ENCODE measurements at places on chromosomes 2 and 18.

DNA sequence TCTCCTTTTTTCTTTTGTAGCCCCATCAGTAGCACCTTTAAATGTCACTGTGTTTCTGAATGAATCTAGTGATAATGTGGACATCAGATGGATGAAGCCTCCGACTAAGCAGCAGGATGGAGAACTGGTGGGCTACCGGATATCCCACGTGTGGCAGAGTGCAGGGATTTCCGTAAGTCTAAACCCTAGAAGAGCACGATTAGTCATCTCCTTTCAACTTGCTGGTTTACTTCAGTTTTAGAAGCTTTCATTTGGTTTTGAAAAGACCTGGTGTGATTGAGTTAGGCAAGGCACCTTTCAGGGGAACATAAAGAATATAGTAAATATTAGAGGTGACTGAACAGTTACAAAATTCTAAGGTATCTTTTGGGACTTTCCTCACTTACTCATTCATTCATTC, 72.2 kb upstream of the TMEM87B start:
- no peak for DNase-seq

DNA sequence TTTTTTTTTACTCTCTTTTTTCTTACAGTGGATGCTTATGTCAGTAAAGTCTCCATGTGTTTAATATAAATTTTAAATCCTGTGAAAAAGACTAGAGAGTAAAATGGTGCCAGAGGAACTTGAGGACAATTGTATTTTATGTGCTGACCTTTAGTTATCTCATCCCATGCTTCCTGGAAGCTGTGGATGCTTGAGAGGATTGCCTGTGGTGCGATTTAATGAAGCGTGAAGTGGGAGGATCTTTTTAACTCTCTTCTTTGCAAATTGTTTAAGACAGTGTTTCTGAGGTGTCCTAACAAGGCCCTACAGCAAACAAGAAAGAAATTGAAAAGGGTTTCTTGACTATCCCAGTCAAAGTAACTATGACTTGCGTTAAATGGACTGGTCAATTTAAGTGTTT, 84.2 kb downstream of the DTNA start:
- no peak for DNase-seq

DNA sequence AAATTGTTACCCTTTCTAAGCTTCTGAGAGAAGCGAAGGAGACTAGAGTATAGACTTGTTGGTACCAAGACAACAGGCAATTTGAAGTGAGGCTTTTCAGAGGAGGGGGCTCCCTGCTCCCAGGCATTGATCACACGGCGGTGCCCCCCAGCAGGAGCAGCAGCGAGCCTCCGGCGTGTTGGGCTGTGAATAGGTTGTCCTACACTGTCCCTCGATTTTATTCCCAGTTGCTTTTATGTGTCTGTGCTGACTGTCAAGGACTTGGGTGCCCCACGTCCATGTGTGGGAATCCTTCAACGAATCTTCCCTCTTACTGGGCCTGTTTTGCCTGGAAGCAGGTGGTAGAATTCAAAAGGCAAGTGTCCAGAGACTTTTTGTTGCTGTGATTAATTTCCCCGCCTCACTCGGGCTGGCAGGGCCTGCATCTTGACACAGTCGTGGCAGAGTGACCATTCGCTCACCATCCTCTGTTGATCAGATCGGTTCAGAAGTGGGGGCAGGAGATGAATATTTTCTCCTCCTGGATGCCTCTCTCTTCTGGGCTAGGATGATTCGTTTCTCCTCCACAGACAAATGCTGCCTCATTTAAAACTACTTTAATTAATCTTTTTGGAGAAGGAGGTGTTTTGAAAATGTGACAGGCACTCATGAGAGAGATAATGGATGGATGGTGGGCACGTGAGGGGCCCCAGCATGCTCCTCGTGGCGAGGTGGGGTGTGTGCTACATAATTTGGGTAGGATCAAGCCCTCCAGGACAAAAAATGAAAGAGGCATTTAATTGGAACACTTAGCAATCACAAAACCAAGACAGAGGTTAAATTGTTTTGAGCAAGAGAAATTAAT, 77.6 kb downstream of the SMIM21 start:
- no peak for DNase-seq

DNA sequence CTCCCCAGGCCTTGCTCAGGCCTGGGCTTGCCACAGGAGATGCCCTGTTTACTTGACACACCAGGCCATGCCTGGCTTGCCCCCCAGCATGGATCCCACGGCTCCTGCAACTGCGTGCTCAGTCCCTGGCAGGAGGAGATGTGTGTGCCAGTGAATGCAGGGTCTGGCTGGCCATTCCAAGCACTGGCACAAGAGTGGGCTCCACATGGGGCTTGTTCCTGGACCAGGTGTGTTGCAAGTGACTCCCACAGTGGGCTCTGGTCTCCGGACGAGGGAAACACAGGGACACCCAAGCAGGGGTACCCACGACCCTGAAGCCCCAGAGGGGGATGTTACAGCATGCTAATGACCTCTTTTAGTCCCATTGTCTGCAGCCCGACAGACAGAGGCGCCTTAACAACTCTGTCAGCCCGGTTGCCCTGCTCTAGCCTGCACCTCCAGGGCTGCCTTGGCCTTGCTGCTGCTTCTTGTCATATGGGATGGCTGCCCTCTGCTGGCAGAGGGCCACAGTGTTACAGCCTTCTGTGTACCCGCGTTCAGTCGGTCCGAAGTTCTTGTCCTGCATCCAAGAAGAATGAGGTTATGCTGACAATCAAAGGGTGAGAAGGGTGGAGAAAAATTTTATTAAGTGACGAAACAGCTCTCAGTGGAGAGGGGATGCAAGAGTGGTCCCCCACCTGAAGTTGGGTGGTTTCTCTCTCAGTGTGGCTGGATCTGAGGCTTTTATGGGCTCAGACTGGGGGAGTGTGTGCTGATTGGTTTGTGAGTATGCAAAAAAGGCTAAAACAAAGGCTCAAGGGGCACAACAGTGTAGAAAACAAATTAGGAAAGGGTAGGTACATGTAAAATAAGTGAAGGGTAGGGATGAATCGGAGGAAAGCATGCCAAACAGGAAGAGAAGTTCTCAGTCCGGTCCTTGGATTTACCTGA, 180.4 kb downstream of the MBD5 start:
- DNase-seq: peak; percentile 2

- no peak for DNase-seq
Measured at GRCh38 chr2:190404487-190404886, 3.7 kb upstream of the MFSD6 start.

GRCh38 chr18:12462242-12462641, 54.5 kb downstream of the PRELID3A start:
- no peak for DNase-seq

- no peak for DNase-seq
Measured at GRCh38 chr2:69359371-69359770, 27.7 kb downstream of the GFPT1 start.

DNA sequence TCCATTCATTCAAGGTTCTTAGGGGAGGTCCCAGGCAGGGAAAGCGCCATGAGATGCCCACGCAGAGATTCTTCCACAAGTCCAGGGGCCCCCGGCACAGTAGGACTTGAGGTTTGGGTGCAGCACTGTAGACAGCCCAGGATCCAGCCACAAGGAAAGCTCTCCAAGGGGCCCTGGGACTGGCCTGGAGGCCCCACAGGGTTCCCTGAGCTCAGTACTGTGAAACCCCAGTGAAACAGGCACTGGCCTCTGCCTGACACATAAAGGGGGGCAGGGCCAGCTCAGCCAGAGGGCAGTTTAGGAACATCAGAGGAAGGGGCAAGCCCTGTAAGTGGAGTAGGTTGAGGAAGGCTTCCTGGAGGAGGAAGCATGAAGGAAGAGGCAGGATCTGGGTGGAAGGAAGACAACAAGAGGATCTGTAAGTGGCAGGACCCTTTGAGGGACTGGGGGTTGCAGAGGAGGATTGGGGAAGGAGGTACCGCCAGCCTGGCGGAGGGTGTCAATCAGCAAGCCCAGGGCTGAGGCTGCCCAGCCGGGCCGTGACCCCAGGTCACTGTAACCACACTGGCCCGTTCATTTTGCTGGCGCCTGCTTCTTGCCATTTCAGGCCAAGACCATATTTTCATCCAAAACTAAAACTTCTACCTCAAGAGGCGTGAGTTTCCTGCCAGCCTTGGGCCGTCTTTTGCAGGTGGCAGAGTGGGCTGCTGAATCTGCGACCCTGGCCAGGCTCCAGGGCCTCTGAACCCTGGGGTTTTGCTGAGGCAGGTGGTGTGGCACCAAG, 175.2 kb downstream of the SMAD7 start:
- DNase-seq: no peak

DNA sequence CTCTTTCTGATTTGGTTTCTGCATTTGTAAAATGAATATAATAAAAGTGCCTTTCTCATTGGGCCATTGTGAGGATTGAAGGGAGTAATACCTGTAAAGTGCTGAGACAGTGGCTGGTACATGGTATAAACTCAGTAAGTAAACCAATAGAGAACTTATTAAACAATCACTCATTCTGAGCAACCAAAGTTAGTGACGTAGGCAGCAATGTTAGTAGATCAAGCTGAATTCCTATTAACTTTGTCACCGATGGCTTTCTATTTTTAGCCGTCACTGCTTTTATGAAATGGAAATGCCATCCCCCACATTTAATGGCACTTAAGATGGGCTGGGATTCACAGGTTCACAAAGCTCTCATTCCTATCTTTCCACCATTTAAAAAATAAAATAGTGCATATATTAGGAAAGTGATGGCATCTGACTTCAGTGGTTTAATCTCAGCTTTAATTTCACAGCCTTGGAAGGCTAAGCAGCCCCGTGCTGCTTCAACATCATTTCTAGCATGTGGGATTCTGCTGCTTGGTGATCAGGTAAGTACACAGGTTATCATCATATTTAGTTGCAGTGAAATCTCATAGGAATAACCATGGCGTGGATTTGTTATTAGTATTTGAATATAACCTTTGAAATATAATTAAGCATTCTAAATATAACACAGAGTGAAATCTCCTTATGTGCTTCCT, 17.6 kb upstream of the PPP4R1 start:
- DNase-seq: no peak

- DNase-seq: peak; percentile 42
Measured at GRCh38 chr2:169095621-169096105, 26.3 kb downstream of the DHRS9 start.

GRCh38 chr2:101047075-101047766, 45.1 kb downstream of the RPL31 start:
- peak; percentile 63 for DNase-seq

DNA sequence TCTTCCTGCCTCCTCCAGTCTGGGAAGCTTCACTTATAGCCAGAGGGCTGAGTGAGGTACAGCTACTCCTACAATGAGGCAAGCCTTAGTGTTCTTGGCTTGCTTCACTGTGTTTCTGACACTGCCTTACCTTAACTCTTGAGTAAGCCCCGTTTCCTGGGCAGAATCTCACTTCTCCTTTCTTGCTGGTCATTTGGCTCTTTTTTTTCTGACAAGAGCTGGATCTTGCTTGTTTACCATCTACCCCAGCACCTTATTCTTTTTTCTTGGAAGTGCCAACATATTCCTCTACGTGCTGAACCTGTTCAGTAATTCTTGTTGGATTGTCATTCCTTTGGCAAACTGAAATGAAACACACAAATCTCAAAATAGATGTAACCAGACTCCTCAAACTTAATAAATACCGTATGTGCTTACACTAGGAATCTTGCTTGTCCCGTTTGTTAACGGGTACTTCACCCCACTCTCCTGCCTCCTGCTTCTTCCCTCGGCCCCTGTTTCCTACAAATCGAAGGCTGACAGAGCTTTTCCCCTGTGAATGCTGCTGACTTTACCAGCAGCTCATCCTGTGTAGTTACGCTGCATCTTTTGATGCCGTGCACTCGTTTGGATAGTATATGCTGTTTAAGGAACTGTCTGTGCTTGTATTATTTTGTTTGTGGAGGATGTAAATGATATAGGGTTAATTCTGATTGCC, 132.2 kb downstream of the FMNL2 start:
- no peak for DNase-seq

DNA sequence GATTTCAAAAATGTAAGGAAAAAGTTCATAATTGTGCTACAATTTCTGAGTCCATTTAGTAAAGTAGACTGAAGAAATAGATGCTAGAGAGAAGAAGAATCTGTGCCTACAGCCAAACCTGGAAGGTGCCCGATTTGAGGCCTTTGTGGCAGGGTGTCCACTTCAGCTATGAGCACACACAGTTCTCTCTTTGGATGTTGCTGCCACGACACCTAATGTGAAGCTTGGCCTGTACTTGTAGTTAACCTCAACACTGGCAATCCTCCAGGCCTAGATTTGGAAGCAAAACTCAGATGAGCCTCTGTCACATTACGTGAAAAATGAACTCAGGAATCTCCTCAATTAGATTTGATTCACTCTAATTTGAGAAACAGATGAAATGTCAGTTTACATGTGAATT, 90.1 kb upstream of the LRP1B start:
- no peak for DNase-seq

DNA sequence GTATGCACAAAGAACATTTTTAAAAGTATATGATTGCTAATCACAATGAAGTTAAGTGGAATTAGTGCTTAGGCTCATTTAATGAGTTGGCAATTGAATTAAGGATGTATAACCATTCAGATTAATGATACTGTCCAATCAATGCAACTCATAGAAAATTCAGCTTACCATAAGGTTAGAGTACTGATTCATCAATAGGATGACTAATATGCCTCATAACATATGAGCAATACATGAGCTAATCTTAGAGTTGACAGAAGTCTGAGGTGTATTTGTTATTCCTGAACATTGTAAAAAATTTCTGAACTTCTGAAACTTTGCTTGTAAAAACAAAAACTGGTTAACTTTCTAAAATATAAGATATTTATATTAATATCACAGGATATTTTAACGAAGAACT, 118.3 kb upstream of the NETO1 start:
- DNase-seq: no peak

GRCh38 chr2:127052771-127053691, 53.9 kb downstream of the BIN1 start:
- no peak for DNase-seq

- DNase-seq: no peak
Measured at GRCh38 chr2:37851828-37852584, 73.1 kb upstream of the RMDN2 start.

GRCh38 chr2:44548221-44549098, 186.7 kb downstream of the CAMKMT start:
- DNase-seq: no peak

GRCh38 chr18:47968006-47968676, 37.7 kb upstream of the SMAD2 start:
- DNase-seq: no peak

DNA sequence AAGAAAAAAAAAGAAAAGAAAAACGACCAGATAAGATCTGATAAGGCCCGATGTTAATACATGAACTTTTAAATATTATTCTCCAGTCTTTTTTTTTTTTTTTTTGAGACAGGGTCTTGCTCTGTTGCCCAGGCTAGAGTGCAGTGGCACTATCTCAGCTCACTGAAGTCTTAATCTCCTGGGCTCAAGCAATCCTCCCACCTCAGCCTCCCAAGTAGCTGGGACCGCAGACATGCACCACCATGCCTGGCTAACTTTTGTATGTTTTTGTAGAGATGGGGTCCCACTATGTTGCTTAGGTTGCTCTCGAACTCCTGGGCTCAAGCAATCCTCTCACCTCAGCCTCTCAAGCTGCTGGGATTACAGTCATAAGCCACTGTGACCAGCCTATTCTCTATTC, 1.6 kb downstream of the ABCG5 start:
- no peak for DNase-seq

DNA sequence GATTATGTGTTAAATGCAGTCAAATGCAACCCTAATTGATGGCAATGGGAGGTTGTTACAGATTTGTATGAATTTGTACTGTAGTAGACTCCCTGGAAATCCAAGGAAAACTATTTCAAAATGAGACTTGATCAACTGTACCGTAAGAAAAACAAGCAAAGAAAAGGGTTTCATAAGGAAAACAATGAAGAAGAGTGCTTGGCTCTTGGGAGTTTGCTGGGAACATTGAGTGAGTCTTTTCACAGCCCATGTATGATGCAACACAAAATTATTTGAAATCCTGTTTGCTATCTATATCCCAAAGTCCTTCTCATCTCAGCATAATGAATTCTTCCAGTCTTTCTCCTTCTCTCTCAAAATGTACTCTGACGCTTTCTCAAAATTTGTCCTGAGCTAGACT, 67.0 kb upstream of the OSR1 start:
- no peak for DNase-seq
